ENCODE measurements at places on chromosomes 1 and 21.

DNA sequence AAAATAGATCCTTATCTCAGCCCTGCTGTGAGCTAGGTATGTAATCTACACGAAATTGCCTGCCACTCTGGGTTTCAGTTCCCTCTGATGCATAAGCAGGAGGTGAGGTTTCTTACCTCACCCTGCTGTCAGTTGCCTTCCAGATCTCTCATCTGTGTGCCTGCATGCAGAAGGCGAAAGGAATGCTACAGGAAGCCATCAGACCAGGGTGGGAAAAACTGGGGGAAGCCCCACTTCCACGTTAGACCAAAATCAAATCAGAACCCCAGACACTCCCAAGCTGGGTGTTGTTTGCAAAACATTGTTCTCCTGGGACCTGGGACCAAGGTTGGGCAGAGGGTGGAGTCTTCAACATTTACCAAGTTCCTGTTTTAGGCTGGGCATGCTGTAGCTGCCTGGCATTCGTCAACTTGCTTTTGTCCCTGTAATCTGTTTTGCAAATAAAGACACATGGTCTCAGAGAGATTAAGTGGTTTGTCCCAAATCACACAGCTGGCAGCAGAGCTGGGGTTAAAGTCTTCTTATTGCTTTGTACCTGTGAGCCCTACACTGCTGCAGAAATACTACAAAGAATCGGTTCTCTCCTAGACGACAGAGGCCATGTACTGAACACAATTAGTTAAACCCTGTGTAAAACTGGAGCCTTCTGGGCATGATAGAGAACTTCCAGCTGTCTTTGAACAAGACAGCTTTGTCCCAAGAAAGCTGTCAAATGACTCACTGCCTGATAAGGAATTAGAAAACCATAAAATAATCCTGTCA is 389.7 kb upstream of the RUNX1 start:
- DNase-seq, result no peak

GRCh38 chr1:20992322-20993056 is 184.2 kb downstream of the EIF4G3 start:
- DNase-seq, result no peak

DNA sequence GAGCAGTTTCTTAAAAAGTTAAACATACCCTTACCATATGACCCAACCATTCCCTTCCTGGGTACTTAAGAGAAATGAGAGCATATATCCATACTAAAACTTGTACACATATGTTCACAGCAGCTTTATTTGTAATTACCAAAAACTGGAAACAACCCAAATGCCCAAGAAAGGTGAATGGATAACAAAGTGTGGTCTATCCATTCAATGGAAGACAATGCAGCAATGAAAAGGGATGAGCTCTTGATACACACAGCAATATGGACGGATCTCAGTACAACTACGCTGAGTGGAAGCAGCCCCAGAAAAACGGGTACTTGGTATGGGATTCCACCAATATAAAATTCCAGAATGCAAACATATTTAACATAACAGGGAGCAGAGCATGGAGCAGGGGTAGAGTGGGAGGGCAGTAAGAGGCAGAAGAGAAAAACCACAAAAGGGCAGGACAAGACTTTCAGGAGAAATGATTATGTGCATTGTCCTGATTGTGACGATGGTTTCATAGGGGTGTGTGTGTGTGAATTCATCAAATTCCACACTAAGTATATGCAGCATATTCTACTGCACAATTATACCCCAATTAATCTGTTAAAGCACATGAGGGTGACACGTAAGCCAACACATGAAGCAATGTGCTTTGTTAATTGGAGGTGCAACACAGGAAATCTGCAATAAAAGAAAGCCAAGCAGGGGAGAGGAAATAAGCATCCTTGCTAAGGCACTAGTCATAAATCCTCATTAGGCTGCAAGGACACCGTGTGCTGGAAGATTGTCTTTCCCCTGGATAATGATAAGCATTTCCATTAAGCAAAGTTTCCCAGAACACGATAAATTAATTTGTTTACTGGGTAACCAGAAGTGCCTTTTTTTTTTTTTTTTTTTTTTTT is 113.1 kb upstream of the KRTAP19-8 start:
- DNase-seq, result no peak

DNA sequence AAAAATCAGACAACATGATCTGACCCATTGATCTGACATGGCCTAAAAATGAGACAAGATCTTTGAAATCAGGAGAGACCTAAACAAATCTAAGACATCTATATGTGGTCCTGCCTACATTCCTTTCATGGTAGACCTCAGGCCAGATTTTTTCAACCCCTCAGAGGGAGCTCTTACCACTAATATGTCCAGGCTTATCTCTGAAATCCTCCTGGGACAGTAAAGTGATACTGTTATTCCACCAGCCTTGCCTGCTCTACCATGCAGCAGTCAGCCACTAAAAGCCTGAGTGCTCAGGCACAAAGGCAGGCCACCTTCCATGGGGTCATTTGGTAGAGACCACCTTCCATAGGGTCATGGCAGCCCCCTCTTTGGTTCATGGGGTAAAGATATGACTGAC is 126.9 kb downstream of the TBX15 start:
- no peak for DNase-seq

- DNase-seq, result peak; percentile 53
Observed at GRCh38 chr1:66323958-66324625, 209.9 kb upstream of the SGIP1 start.

DNA sequence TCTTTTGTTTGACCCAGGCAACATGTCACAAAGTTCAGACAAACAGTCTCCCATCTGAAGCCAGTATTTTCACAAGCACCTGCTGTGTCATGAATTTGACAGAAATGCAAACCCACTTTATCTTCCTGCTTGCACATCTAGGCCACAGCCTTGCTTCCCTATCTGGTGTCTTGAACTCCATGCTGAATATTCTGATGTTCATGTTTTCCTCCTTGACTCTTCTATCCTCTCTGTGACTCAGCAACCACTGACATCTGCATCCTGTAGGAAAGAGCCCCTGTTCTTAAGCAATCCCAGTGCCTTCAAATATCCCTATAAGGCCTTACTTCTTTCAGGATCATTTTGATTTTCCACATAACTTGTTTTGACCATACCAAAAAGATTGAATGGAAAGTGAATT is 6.5 kb downstream of the CD55 start:
- DNase-seq, result peak; percentile 62

DNA sequence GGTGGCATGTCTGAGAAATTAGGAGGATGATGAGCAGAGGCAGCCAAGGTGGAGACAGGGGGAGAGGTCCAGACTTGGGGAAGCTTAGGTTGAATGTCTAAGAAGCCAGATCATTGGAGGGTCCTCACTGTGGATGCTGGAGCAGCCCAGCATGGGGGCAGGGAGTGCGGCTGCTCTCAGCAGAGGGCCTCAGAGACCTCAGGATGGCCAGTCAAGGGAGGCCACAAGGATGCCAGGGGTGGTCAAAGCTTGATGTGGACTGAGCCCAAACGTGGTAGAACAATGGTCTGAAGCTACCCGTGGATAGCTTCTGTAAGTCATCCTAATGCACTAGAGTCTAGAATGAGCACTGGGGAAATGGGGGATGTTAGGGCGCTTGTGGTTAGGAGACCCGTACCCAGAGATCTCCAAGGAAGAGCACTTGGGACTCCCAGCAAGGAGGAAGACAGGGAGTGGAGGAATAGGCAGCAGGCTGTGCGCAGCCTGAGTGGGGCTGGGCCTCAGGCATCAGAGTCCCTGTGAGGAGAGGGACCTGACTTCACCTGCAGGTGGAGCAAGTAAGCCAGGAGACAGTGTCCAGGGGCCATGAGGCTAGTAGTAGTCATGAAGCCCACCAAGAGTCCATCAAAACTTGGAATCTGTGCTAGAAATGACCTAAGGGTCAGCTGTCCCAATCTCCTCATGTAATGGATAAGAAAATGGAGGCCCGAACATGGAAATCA is 4.3 kb upstream of the S100A9 start:
- no peak for DNase-seq

DNA sequence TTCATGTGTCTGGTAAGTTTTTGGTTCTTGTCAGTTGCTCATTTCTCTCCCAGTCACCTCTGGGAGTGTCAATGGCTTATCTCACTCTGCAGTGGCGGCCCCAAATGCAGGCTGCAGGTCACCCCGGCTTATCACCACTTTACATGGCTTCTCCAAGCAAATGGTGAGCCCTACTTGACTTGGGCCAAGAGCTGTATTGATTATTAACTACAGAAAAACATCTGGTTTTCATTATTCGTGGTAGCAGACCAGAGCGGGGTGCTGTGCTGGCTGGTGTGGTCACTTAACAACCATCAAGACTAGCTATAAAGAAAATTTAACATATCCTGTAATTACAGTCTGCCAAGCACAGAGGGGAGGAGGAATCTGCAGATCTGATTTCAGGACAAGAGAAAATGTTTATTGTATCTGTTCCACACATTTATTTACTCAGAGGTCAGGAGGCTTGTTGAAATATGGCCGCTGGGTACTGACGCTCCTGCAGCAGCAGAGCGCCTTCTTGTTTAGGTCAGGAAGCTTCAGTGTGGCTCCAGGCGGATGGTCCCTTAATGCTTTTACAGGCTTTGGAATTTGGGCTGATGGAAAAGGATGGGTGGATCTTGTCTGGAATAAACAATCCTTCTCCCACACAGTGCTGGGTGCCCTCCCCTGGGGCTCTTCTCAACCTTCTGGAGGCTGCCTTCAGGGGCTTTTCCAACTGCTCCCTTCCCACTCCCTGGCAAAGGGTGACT is 87.8 kb downstream of the HLX start:
- peak; percentile 95 for DNase-seq

GRCh38 chr1:54604572-54605370 is 18.6 kb downstream of the FAM151A start:
- no peak for DNase-seq

- peak; percentile 56 for DNase-seq
Observed at GRCh38 chr21:29477941-29478340, 179.2 kb downstream of the BACH1 start.

DNA sequence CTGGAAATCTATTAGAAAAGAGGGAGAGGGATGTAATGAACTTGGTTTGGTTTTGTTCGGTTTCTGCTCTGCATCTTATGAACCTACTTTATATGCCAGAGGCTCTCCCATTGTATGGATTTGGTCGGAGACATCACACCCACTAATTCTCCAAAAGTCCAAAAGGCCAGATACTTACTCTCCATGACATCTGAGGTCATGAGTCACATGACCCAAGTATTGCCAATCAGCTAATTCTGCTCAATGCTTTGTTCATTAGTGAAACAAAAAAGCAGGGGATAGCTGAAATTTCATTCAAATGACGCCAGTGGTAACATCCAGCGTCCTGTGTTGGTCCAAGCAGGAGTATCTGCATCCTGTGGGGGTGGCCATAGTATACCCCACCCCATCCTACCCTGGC is 173.6 kb downstream of the TRIM33 start:
- DNase-seq, result no peak

- DNase-seq, result no peak
Observed at GRCh38 chr1:41719590-41719989, 199.1 kb downstream of the HIVEP3 start.

DNA sequence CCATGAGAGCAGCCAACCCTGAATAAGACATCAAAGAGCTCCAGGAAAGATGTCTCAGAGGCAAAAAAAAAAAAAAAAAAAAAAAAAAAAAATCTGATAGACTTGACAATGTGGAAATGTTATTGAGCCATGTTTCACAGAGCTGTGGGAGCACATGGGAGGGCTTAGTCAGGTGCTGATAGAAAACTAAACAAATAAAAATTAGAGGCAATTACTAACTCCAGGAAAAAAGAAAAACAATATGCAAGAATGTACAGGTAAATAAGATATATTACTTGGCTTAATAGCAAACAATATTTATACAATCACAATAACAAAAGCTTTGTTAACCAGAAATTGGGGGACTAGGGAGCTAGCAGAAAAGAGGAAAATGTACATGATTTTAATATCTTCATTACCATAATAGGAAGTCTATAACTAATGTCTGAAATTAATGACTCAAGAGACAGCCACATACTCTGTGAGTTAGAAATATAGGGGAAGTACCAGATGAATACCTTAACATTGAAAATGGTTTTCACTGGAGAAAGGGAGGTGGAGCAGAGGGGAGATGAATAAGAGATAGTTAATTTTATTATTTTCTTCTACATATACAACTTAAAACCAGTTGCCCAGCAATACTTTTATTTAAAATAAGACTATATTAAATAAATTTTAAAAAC is 16.9 kb upstream of the RGS16 start:
- no peak for DNase-seq

DNA sequence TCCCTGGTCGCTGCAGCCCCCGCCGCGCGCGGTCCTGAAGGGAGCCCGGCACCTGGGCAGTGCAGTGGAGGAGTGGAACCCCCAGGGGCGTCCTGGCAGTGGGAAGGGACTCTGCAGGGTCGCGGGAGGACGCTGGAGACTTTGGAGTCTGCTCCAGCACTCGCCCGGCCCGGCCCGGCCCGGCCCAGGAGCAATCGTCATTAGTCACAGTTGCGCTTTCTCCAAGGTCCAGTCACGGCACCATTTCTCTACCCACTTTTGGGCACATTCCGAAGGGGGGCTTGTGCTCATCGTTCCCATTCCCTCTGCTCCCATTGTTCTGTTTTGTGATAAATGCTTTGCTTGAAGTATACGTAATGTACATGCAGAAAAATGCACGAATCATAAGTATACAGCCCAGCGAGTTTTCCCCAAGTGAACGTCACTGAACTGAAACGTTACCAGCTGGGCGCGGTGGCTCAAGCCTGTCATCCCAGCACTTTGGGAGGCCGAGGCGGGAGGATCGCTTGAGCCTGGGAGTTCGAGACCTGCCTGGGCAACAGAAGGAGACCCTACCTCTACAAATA is 999 bp downstream of the THAP3 start:
- peak; percentile 51 for DNase-seq

DNA sequence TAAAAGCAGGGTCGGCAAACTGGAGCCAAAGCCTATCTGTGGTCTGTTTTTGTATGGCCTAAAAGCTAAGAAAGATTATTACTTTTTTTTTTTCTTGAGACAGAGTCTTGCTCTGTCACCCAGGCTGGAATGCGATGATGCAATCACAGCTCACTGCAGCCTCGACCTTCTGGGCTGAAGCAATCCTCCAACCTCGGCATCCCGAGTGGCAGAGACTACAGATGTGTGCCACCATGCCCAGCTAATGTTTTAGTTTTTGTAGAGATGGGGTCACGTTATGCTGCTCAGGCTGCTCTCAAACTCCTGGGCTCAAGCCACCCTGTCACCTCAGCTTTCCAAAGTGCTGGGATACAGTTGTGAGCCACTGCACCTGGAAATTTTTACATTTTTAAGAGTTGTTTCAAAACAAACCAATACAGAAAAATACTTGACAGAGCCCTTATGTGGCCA is 6.5 kb upstream of the GLRX2 start:
- peak; percentile 90 for DNase-seq

GRCh38 chr21:42234464-42235241 is 15.7 kb downstream of the ABCG1 start:
- DNase-seq, result peak; percentile 16

Data from EL (cell line).